ENCODE measurements at places on chromosomes 5 and 9.

DNA sequence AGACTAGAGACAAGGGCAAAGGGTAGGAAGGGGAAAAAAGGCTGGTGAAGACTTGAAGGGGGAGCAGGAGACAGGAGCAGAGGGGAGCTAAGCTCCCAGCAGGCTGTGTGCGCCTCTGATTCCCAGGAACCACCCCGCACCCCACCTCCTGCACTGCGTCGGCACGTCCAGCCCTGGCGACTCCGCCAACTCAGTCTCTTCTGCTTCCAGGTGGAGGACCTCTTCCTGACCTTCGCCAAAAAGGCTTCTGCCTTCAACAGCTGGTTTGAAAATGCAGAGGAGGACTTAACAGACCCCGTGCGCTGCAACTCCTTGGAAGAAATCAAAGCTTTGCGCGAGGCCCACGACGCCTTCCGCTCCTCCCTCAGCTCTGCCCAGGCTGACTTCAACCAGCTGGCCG, 30.5 kb downstream of the DYNC2I2 start:
- no peak for DNase-seq

DNA sequence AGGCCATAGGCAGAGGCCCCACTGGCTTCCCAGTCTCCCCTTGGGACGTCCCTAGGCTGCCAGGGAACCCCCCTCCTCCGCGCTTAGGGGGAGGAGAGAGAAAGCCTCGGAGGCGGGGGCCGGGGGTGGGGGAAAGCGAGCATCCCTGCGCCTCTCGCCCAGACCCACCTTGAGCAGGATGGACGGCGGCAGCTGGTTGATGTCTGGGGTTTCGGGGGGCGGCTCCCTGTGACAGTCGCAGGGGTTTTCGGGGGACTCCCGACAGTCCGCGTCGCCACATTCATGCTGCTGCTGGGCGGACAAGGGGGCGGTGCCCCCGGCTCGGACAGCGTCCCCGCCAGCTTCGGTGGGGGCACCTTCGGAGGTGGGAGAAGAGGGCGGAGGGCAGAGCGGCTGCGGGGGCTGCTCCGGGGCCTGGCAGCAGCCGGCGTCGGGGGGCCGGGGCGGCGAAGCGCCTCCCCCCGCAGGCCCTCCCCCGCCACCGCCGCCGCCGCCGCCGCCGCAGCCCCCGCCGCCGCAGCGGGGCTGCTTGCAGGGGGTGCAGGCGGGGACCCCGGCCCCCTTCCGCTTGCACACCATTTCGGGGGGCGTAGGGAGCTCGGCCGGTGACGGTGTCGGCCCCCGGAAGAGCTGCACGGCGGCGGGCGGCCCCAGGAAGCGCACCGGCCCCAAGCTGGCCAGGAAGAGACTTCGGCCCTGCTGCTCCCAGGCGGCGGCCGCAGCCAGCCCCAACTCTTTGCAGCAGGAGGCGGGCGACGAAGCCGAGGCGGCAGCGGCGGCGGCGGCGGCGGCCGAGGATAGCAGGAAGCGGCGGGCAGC, 1.2 kb downstream of the FBXL17 start:
- no peak for DNase-seq

GRCh38 chr5:137372773-137373160, 126.4 kb downstream of the SPOCK1 start:
- no peak for DNase-seq

GRCh38 chr9:87824216-87824875, 58.3 kb upstream of the SPATA31E1 start:
- no peak for DNase-seq

DNA sequence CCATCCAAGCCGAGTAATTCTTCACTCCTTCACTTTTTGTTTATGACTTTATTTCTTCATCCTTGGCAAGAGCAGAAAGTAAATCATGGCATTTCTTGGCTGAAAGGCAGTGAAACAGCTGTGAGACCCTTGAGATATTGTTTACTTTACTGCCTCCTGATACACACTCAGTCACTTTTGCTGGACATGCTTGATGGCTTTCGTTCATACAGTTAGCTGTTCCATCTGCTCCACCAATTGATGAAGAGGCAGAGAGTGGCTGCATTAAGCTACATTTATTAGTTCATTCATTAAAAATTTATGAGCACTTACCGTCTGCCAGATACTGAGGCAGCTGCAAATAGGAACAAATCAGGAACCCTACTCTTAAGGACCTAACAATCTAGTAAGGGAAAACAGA, 184.4 kb upstream of the OR13F1 start:
- DNase-seq, result no peak

DNA sequence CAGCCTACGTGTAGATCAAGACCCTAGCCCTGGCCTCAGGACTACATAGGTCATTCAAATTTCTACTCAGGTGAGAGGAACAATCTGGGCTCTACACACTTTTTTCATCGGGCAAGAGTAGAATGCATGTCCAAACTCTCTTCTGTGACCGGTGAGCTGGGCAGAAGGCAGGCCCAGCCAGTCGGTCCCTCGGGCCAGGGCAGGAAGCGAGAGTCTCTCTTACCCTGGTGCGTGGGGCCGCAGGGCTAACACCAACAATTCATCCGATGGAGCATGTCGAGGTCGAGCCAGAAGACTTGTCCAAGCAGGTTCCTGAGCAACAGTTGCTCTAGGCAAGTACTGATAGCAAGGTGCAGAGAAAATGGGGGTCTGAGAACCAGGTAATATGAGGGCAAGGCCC, 88.5 kb downstream of the KLHL3 start:
- no peak for DNase-seq

DNA sequence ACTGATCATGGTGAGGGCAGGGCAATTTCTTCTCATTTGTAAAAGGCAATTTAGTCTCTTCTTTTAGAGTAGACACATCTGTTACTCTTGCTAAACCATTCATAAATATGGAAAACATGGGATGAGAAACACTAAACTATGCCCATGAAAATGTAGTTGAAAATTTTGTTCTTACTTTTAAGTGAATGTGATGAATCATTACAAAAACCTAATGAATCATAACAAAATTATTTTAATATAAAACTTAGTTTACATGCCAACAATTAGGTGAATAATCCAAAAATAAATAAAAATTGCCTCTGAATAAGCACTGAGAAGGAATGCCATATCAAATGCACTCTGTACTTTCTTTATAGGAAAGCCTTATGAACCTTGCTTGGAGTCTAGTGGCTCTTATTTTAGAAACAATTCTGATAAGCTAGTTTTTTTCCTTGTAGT, 297.7 kb upstream of the EFNA5 start:
- DNase-seq, result no peak

GRCh38 chr9:121464968-121465367, 34.7 kb downstream of the GGTA1 start:
- DNase-seq, result no peak

DNA sequence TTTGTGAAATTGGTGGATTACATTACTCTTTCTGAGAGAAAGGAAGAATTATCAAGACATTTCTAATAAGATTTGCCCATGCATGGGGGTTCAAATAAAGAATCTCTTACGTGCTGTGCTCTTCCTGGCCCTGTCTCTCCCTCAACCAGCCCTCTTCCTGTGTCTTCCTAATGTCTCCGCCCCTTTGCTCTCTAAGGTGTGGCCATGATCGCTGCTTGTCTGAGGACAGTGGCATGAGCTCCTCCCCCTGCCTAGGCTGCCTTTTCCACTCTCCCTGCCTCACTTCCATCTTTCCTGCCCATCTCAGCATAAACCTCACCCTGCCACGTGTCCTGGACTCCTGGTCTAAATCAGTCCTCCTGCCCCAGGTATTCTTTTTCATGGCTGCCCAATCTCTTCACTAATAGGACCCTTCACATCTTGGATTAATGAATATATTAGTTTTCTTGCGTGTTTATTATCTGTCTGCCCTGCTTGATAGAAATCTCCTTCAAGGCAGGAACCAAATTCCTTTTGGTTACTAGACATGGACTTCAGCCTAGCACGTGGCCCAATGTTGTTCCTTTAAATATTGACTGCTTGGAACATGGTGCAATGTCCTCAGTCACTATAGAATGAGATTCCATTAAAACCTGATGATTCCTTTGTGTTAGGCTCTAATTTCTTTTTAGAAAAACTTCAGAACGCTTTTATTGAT, 122.3 kb downstream of the MTRR start:
- DNase-seq, result no peak

DNA sequence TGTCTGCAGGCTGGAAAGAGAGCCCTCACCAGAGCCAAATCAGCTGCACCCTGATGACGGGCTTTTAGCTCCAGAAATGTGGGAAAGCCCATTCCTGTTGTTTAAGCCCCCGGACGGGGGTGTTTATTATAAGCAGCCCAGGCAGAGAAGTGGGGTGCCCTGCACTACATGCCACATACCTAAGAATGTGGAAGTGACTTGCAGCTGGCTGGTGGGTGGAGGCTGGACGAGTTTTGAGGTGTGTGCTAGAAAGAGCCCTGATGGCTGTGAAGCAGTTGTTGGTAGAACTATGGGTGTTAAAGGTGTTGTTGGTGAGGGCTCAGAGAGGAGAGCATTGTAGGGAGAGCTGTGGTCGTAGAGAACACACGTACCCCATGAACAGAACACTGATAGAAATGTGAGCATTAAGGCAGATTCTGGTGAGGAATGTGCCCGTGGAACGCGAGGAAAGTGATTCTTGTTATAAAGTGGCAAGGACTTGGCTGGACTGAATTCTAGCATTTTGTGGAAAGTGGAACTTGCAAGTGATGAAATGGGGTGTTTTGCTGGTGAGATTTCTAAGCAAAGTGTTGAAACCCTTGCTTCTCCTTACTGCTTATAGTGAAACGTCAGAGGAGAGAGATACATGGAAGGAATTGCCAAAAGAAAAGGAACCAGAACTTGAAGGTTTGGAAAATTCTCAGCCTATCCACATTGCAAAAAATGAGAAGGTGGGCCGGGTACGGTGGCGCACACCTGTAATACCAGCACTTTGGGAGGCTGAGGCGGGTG, 38.9 kb downstream of the AHRR start:
- DNase-seq, result no peak

- DNase-seq, result no peak
These were observed 810.3 kb upstream of the ACO1 start for GRCh38 chr9:31574006-31574765.

DNA sequence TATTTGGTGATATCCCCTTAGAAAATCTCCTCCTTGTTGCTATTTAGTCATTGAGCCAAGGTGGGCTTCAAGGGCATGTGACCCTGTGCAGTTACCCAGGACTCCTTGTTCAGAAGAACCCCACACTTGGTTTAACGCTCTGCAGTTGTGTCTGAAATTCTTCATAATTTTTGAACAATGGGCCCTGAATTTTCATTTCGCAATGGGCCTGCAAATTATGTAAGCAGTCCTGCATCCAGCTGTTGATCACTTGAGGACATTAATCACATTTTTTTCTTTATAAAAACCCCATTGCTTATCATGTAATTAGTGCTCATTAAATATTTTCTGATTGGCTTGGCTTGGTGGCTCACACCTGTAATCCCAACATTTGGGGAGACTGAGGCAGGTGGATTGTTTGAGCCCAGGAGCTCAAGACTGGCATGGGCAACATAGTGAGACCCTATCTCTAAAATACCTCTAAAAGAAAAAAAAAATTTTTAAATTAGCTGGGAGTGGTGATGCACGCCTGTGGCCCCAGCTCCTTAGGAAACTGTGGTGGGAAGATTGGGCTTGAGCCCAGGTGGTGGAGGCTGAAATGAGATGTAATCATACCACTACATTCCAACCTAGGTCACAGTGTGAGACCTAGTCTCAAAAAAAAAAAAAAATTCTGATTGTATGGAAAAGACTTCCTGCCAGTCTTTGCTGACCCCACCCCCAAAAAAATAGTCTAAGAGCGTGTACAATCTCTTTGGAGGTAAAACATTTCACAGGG, 194.2 kb upstream of the HAPLN1 start:
- no peak for DNase-seq

DNA sequence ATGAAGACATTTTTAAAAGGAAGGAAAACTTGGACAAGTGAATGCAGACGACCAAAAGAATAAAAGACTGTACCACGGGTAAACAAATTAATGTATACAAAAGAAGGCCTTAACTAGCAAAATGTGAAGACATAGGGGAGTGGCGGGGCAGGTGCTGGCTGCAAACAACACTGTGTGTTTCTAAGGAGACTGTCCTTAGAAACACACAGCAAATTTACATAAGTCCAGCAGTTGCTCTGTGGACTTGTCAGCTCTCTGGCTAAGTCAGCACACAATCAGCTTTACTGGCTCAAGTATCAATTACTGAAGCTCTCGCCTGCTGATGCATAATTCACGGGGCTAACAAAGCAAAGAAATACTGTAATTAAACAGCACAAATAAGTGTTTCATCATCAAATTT, 24.8 kb downstream of the PTBP3 start:
- DNase-seq, result no peak

DNA sequence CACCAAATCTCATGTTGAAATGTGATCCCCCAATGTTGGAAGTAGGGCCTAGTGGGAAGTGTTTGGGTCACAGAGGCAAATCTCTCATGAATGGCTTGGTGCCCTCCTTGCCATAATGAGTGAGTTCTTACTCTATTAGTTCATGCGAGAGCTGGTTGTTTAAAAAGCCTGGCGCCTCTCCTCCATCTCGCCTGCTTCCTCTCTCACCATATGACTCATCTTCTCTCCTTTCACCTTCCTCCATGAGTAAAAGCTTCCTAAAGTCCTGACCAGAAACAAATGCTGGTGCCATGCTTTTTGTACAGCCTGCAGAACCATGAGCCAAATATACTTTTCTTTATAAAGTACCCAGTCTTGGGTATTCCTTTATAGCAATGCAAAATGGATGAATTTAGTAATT, 20.9 kb upstream of the ARHGAP26 start:
- DNase-seq, result no peak

DNA sequence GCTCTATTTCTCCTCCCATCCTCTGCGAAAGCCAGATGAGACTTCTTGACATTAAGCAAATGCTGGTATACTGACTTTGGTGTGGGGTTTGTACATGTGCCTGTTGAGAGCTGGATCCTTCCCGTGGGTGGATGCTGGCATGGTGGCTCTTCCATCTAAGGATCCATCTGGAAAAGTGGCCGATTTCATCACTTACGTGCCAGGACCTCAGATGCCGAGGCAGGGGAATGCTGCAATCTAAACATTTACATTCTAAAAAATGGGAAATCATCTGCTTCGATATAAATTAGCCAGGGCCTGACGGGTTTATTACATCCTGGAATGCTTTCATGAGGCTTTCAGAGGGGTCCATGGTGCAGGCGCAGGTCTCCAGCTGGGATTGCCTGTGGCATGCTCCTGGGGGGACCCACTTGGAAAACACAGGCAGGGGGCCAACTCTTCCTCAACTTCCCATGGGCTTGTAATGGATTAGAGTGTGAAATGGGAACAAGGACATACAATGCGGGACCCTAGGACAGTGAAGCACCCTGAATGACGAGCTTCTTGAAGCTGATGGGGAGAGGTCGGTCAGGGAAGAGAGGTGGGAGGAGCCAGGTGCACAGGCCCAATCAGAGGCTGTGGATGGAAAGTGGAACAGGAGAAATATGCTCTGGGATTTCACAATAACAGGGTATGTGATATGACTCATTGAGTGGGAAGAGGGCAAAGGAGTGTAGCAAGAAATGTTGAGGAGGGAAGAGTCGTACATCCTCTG, 105.5 kb upstream of the PITX1 start:
- no peak for DNase-seq

Measured in stimulated activated CD4-positive, alpha-beta T cell treated with anti-CD3 and anti-CD28 coated beads, Interleukin-1b, Interleukin-23, amount 100 ng/mL, for 24 hours (primary cell).